Cerebellum (tissue), 4 donors: ENCODE measurements at places on chromosomes 1 and 21. TPM values are rescaled to one million over a fixed set of nuclear protein-coding genes. Genes with fewer than 3 reads are reported as not detected.
A peak's percentile ranks its signal among the peaks of the same experiment; 100 is the strongest.

DNA sequence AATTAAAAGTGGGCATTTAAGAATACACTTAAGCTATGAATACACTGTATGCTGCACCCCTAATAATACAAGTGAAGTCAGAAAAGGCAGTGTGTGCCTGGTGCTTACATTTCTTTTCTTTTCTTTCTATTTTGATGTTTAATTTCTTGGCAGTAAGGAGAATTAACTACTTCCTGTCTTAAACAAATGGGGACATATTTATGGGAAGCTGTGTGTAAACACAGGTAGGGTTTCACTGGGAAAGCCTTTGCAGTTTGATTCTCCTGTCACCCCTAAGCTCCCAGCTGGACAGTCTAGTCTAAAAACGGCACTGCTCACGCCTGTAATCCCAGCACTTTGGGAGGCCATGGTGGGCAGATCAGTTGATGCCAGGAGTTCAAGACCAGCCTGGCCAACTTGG lies 146.0 kb downstream of the MIS18A start:
- no peak for DNase-seq

Gene CHIT1
- total RNA-seq = 1.5 TPM

DNA sequence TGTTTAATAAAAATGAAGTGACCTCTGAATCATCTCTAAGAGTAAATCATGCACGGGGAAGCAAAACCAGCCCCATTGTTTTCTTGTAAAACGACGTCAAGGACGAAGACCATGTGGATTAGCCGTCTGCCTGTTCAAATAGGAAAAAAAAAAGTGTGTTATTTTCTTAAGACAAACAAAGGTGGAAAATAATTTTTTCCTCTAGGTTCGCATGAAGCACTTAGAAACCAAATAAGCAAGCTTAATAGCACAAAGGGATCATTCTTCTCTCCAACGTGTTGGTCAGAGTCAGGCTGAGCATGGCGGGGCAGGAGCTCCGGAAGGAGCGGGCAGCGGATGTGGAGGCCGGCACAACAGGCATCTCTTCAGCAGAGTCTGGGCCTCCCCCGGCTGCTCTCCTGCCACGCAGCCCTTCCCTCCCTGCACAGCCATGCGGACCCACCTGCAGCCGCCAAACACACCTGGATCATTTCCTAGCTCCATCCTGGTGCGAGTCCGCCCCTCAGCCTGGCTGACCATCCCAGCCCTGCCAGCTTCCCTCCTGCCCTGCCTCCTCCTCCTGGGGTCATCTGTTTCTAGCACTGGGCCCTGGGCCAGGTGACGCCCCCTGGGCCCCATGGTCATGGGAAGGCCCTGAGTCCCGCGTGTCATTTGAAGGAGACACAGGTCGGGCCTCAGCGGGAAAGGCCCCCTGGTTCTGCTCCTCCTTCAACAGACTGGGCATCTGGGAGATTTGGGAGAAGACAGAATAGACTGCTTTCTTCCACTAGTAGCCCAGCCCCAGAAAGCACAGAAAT lies 40.2 kb downstream of the MX1 start:
- DNase-seq = no peak

GRCh38 chr1:61839679-61840078 lies 97.4 kb downstream of the PATJ start:
- no peak for DNase-seq

DNA sequence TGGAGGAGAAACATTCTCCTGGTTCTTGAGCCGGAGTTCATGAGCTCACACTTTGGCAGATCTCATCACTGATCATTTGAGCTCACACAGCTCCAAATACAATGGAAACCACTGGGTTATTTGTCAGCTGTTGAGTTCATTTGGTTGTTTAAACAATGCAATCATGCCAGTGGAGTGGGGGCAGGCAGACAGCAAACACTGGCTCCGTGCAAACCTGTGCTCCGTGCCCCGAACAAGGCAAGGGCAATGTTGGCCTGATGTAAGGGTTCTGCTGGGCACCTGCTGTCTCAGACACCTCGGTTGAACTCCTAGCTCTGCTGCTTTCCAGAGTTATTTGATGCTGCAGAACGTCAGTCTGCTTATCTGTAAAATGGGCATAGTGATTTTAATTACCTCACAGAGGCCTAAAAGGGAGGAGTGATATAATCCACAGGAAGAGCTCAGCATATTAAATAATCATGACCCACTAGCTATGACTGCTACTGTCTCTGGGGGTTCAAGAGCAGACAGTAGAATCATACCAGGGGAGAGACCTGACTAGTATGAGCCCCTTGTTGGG lies 20.0 kb upstream of the CLIC6 start:
- no peak for DNase-seq

GRCh38 chr21:20783611-20784010 lies 214.6 kb upstream of the NCAM2 start:
- no peak for DNase-seq

DNA sequence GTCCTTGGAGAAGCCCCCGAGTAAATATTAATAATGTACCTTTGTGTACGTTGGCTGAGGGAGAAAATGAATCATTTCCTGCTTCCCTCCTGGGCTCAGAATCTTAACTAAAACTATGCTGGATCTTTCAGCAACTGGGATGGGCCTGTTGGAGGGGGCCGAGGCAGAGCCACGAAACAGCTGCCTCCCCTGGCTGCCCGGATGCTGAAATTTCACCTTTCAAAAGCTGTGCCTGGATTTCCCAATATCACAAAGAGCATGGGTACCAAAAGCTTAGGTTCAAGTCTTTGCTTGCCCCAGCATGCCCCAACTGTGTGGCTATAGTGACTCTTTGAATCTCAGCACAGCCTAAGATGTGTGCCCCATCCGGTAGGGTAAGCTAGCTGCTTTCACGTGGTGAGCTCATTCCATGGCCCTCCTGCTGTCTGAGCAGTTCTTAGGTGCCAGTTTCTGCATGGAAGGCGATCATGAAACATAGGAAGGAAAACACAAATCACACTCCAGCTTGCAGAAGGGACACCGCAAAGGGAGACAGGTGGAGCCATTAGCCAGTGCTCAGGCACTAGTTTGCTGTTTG lies 473.5 kb downstream of the PTPRU start:
- DNase-seq = no peak

Gene NGF
- total RNA-seq = 1.7 TPM

- DNase-seq = peak; percentile 8
Observed at GRCh38 chr21:39073717-39074116, 109.5 kb downstream of the PSMG1 start.

DNA sequence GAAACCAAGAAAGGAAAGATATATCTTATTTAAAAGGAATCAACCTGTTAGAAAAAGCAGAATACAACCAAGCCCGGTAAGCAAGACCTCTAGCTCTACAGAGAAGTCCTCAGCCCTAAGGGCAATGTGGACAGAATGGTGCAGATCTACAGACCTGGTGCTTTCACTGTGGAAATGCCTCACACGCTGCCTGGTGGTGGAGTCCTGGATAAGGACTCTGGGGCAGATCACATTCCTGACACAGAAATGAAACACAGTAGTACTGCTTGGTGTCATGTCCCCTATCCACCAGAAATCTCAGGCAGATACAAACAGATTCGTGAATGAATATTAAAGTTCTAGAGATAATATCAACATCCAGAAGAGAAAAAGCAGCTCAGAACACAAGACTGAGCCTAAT lies 6.8 kb downstream of the CNN3 start:
- peak; percentile 8 for DNase-seq

DNA sequence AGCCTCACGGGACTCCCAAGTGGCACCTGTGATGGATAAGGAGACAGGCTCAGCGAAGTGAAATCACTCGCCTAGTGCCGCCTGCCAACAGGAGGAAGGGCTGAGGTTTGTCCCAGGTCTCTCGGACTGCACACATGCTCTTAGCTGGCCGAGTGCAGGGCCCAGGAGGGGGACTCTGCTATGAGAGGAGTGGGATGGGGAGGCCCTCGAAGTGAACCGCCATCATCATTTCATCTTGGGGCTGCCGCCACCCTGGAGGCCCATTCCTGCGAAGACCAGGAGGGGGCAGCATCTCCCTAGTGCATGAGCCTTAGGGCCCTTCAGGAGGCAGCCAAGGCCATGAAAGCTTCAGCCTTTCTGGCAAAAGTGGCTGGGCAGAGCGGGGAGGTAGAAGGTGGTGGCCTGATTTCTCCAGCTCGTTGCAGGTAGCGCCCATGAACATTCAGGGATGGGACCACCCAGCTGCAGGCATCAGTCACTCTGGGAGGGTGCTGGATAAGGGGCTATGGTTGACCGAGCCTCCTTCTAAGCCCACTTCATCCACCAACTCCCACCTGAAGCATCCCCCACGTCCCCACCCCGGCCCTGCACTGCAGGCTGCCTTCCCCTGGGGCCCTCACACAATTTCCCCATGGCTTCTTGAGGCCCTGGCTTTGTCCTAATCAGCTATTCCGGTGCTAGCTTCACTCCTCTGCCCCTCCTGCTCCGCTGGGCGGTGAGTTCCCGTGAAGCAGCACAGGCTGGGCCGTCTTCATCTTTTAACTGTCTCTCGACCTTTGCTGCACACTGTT lies 17.2 kb upstream of the RASSF5 start:
- DNase-seq = peak; percentile 79

Gene TCHHL1
- total RNA-seq = not detected

GRCh38 chr1:84286071-84286470 lies 15.4 kb upstream of the SAMD13 start:
- DNase-seq = no peak

DNA sequence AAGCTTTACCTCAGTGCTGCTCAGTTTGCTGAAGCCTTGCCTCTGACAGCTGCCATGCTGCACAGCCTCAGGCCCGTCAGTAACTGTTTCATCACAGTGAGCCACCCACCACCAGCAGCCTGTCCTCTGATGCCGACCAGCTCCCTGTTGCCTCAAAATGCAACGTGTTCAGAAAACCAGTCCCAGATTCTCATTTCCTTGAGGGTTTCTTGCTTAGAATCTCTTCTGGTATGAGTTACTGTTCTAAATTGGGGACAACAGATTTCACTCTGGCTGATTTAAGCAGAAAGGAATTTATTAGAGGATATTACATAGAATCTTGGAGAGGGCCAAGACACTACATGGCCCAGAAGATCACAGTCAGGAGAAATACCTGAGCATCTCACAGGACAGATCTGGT lies 11.0 kb downstream of the UBL4B start:
- DNase-seq = no peak

Gene KRTAP13-2
- not detected for total RNA-seq

GRCh38 chr1:37858931-37859506 lies 373 bp downstream of the MTF1 start:
- DNase-seq = no peak

Gene YTHDF2
- total RNA-seq = 53.8 TPM

GRCh38 chr1:154568157-154568815 lies 708 bp downstream of the CHRNB2 start:
- no peak for DNase-seq

DNA sequence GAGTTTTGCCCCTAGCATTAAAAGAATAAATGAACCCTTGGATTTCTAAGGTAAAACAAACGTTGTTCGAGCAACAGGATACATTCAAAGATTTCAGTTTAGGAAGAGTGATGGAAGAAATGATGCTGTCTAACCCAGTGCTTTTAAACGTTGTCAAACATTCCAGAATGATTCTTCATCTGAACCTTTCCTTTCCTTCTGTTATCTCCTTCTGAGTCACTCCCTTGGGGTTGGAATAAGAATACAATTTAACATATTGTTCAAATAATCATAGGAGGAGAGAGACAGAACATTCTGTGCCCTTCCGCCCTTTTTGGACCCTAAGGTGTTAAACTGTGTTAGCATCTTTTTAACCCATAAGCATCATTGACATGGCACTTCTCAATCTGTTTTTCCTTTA lies 61.1 kb upstream of the RCOR3 start:
- DNase-seq = no peak

- no peak for DNase-seq
Observed at GRCh38 chr1:186079084-186079684, 295.9 kb downstream of the TPR start.

DNA sequence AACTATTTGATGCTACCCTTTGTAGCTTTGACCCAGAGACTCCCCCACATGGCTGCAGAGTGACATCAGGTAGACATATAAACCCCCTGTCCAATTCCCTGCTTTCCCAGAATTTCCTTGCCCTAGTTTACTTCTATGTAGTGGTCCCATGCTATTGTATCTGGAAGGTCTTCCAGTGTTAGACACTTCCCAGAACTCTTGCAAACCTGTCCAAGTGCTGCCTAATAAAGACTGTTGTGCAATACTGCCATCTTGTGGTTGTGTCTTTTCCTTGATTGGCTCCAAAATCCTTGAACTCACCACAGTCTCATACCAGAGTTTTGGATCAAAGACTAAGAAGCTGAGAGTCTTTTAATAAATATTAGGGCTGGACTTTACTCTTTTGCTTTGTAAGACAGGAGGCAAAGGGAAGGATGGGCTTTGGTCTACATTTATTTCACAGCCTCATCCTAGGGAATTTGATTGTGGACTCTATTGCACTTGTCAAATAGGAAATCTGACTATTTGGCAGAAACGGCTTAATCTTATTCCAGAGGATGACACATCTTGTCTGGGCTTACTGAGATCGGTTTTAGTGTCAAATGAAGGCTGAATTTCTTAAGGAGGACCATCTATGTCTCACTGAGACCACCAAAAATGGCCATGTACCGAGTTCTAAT lies 169.9 kb downstream of the LRRC7 start:
- no peak for DNase-seq

DNA sequence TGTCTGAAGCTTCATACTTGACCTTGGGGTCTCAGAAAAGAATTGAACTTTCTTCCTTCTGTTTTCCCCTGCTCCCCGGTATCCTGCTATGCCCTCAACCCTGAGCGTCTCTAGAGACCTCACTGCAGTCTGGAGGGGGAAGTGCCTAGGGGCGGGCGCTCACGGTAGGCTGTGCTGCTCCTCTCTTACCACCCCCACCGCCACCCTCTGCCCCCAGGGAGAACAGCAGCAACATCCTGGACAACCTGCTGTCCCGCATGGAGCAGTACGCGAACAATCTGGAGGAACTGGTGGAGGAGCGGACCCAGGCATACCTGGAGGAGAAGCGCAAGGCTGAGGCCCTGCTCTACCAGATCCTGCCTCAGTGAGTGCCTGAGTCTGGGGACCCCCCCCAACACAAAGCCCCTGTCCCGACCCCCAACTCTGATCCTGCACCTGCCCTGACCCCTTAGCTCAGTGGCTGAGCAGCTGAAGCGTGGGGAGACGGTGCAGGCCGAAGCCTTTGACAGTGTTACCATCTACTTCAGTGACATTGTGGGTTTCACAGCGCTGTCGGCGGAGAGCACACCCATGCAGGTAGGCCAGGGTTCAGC lies 10.3 kb downstream of the NPR1 start:
- DNase-seq = no peak

Gene LCE1C
- not detected for total RNA-seq

Gene FALEC
- 2.2 TPM for total RNA-seq

DNA sequence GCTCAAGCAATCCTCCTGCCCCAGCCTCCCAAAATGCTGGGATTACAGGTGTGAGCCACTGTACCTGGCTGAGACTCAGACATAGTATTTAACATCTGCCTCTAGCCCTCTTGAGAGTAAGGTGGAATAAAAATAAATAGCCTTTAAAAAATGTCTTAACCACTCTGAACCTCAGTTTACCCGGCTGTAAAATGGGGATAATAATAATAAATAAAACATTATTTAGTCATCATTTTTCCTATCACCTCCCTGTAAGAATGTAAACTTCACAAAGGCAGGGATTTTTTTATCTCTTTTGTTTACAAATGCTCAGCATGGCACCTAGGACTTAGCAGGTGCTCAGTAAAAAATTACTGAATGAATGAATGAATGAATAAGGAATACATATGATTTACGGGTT lies 17.2 kb downstream of the EPHB2 start:
- DNase-seq = no peak

- no peak for DNase-seq
Observed at GRCh38 chr21:30962013-30962412, 76.3 kb downstream of the KRTAP19-8 start.
